Sigmoid colon (tissue), 7 donors: ENCODE measurements at places on chromosomes 6 and 20. TPM values are rescaled to one million over a fixed set of nuclear protein-coding genes. Genes with fewer than 3 reads are reported as not detected.
A peak's percentile ranks its signal among the peaks of the same experiment; 100 is the strongest.

The SLC13A3 gene
- 4.2 TPM for total RNA-seq

The TCP11 gene
- total RNA-seq = not detected

The CLPSL2 gene
- not detected for total RNA-seq

The PIGT gene
- 60.6 TPM for total RNA-seq

The SMIM28 gene
- total RNA-seq = 4.6 TPM

The FGD2 gene
- total RNA-seq = 20.1 TPM

- H3K27me3 ChIP-seq = no peaks in the 10 kb centered on the region
- no peak for DNase-seq
- H3K4me3 ChIP-seq = peak overlapping the region; percentile 67
- no peaks in the 10 kb centered on the region for H3K4me1 ChIP-seq
- H3K27ac ChIP-seq = peak overlapping the region; percentile 91
- H3K36me3 ChIP-seq = peaks cover 30% of the 10 kb centered on the region
These were observed 508 bp downstream of the NOP56 start for GRCh38 chr20:2652724-2653555.

DNA sequence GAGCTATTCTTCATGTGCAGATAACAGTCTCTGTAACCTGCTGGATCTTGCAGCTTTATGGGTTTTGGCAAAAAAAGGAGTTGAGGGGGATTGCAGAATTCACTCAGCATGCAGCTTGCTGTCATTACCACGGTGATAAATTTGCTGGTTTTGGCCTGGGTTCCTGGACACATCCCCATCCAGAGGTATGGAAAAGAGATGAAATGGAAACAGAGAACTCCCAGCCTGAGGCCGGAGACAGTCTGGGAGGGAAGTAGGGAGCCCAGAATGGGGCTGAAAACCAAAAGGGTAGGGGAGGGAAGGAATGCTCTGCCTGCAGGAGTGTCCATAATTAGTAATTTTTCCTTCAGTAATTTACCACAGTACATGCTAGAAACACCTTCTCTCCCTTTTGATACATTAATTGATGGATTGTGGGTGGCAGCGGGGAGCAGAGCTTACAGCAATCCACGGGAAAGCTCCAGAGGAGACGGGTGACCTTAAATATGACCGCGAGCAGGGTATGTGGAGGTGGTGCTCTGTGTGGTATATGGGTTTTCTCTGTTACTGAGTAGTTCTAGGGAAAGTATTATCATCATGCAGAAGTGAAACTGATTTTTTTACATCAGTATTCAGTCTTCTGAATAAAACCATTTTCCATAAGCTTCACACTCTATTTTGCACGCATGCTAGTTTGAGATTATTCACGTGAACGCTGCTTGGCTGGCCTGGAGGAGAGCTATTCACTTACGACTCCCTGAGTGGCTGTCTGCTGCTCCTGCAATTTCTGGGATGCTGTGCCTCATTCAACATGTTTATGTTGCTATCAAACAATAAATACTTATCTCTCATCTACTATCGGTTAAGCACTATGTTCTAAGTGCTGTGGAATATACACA, 66.3 kb upstream of the KCNK16 start:
- no peak for DNase-seq
- no peaks in the 10 kb centered on the region for H3K27me3 ChIP-seq
- no peaks in the 10 kb centered on the region for H3K4me1 ChIP-seq
- H3K36me3 ChIP-seq = no peaks in the 10 kb centered on the region
- no peak overlapping the region for H3K4me3 ChIP-seq

DNA sequence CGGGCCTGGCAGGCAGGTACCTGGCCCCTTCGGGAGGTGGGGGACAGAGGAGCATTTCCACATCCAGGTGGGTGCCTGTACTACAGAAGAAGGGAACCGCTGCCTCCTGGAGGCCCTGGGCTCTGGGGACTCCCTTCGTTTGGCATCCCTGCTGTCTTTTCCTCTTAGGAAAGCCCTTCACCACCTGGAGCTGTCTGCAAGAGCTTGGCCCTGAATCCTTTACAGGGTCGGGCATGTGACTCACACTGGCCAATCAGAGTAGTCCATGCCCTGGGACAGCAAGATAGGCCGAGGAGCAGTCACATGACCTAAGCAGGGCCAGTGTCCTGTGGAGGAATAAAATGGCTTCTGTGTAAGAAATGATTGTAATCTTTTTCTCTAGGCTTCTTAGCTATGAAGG, 224.9 kb downstream of the ANKRD60 start:
- H3K27me3 ChIP-seq = no peaks in the 10 kb centered on the region
- H3K36me3 ChIP-seq = no peaks in the 10 kb centered on the region
- H3K4me1 ChIP-seq = peaks cover 6% of the 10 kb centered on the region
- DNase-seq = no peak

DNA sequence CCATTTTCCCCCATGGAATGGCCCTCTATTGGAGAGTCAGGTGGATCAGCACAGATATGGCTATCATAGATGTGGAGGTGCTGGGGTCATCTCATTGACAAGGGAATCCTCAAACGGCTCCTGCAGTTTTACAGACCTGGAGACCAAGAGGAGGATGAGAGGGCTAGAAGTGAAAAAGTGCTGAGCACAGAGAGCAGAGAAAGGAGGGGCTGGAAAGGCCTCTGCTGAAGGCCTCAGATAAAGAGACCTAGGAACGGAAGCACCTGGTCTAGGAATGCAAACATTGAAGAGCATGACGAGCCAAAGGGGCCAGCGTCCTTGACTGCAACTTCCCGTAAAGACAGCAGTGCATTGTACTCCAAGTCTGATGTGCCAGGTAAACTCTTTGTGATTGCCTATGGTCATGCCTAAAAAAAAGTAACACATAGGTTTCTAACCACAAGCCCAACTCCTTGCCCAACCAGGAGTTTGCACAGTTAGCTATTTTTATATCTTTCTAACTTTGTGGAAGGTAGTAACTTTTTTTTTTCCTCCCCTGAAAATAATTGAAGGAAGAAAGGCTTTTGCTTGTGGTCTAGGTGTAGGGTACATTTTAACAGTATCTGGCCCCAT, 15.2 kb downstream of the RSPH4A start:
- H3K36me3 ChIP-seq = no peaks in the 10 kb centered on the region
- no peak overlapping the region for H3K27ac ChIP-seq
- H3K27me3 ChIP-seq = no peaks in the 10 kb centered on the region
- H3K4me3 ChIP-seq = no peak overlapping the region

DNA sequence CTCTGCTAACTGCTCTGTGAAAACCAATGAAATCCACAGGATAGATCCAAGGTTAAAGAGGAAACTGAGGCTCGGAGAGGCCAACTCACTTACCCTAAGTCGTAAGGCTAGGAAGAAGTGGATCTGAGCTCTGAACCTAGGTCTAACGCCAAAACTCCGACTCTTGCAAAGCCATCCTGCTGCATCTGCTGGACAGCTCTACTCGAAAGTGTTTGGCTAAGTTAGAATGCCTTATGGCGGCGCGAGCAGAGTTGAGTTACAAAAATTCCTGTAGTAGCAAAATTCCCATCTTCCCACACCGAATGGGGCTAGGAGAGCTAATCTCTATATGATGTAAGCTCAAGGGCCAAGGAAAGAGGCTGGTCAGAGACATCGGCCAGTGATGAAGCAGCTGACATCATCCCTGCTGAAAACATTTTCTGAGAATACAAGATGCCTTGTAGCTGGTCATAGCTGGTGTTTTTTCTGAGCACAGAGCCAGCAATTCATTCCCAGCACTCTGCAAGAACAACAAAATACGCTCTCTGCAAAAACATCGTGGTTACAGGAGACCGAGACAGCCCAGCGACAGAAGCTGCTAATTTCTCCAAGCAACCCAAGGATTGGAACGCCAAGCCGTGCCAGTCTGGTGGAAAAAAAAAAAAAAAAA, 1.8 kb downstream of the SPATA2 start:
- no peaks in the 10 kb centered on the region for H3K4me1 ChIP-seq
- DNase-seq = no peak
- H3K27ac ChIP-seq = no peak overlapping the region
- peaks cover 14% of the 10 kb centered on the region for H3K36me3 ChIP-seq
- no peaks in the 10 kb centered on the region for H3K27me3 ChIP-seq

GRCh38 chr20:32641464-32641863, 32.3 kb downstream of the C20orf203 start:
- no peaks in the 10 kb centered on the region for H3K27me3 ChIP-seq
- H3K4me3 ChIP-seq = no peak overlapping the region

- DNase-seq = no peak
- H3K4me1 ChIP-seq = no peaks in the 10 kb centered on the region
- H3K4me3 ChIP-seq = no peak overlapping the region
- H3K27me3 ChIP-seq = no peaks in the 10 kb centered on the region
These were observed 205.4 kb downstream of the TPBG start for GRCh38 chr6:82569022-82569421.

GRCh38 chr6:16816891-16817290, 55.6 kb upstream of the ATXN1 start:
- no peaks in the 10 kb centered on the region for H3K27me3 ChIP-seq
- no peak for DNase-seq
- no peaks in the 10 kb centered on the region for H3K4me1 ChIP-seq
- no peak overlapping the region for H3K27ac ChIP-seq
- no peaks in the 10 kb centered on the region for H3K36me3 ChIP-seq

- no peaks in the 10 kb centered on the region for H3K36me3 ChIP-seq
- H3K4me1 ChIP-seq = peaks cover 26% of the 10 kb centered on the region
- H3K27me3 ChIP-seq = no peaks in the 10 kb centered on the region
These were observed 106.3 kb upstream of the KCNK16 start for GRCh38 chr6:39428816-39429215.

DNA sequence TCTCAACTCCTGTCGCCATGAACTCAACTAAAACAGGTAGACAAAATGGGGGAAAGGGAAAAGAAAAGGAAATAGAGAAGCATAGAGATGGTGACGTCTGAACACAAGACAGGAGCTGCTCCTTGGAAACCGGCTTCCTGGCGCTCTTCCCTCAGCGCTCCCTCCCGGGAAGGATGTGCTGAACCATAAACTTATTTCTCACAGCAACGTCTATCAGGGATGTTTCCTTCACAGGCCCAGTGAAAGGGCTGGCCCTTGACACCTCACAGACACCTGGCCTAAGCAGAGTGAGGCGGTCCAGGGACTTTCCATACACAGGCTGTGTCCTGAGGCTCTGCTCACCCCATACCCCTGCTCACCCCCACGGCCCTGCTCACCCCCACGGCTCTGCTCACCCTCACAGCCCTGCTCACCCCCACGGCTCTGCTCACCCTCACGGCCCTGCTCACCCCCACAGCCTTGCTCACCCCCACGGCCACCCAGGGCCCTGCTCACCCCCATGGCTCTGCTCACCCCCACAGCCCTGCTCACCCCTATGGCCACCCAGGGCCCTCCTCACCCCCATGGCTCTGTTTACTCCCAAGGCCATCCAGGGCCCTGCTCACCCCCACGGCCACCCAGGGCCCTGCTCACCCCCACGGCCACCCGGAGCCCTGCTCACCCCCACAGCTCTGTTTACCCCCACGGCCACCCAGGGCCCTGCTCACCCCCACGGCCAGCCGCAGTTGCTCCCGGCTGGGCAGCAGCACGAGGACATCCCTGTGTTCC, 653 bp downstream of the FRMD1 start:
- no peaks in the 10 kb centered on the region for H3K4me1 ChIP-seq
- no peak overlapping the region for H3K4me3 ChIP-seq
- H3K36me3 ChIP-seq = no peaks in the 10 kb centered on the region

DNA sequence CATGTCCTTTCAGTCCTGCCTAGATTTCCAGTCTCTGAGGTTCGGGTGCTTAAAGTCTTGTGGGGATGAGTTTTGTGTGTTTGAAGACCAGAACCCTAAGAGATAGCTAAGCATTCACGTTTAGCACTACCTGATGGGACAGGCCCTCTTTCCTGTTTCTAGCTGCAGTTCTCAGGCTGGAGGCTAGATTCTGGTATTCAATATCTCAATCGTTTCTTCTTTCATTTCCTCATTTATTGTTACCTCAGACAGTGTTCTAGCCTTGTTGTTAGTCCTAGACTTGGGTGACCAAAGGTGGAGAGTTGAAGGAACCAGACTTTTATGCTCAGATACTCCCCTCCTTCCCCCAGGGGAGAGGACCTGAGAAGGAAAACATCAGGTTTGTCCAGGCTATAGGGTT, 16.8 kb downstream of the CEP250 start:
- DNase-seq = no peak
- H3K4me3 ChIP-seq = no peak overlapping the region
- H3K27ac ChIP-seq = no peak overlapping the region

DNA sequence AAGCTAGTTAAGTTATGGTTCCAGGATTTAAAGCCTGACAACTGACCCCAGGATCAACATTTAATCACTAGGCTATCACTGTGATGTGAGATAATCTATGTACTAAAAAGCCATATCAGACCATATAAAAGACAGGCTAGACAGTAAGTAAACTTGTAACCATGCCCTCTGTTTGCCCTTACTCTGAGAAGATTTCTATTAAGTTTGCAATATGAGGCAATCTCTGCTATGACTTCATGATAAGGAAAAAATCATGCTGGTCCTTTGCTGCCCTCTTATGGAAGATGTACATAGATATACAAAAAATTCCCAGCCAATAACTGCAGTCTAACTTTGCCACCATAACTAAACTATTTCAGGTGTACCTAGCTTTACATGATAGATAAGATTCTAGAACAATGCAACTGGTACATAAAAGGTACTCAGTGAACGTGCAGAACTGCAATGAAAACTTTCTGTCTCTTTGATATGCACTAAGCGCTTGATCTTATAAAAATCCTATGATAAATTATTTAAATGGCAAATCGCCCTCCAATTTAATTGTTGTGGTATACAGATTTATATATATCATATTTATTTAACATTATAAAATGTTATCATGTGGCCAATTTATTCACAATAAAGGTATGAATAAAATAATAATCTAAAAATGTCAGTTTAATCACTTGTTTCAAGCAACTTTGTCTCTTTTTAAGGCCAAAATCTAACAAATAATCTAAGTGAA, 70.5 kb downstream of the FAM217A start:
- peaks cover 4% of the 10 kb centered on the region for H3K36me3 ChIP-seq
- H3K4me1 ChIP-seq = peaks cover 8% of the 10 kb centered on the region
- H3K4me3 ChIP-seq = no peak overlapping the region
- no peak for DNase-seq
- H3K27me3 ChIP-seq = no peaks in the 10 kb centered on the region

DNA sequence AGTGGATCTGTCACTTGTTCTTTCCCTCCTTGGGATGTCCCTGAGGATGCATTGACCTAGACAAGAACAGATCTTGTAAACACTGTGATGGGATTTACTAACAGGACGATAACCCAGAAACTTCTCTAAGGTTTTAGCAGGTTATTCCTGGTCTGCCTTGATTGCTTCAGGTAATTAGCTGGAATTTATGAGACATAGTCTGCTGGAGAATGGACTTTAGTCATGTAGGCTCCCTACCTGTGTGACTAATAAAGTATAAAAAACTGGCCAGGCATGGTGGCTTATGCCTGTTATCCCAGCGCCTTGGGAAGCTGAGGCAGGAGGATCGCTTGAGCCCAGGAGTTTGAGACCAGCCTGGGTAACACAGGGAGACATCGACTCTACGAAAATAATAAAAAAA, 96.1 kb downstream of the PAK5 start:
- H3K4me1 ChIP-seq = no peaks in the 10 kb centered on the region
- H3K27ac ChIP-seq = no peak overlapping the region
- DNase-seq = no peak
- H3K4me3 ChIP-seq = no peak overlapping the region

- H3K4me1 ChIP-seq = no peaks in the 10 kb centered on the region
- no peaks in the 10 kb centered on the region for H3K36me3 ChIP-seq
- no peak for DNase-seq
- no peaks in the 10 kb centered on the region for H3K27me3 ChIP-seq
These were observed 45.7 kb upstream of the TMEM170B start for GRCh38 chr6:11491596-11492463.
